RPMI8226 (cell line): ENCODE measurements at places on chromosomes 1 and 21.

DNA sequence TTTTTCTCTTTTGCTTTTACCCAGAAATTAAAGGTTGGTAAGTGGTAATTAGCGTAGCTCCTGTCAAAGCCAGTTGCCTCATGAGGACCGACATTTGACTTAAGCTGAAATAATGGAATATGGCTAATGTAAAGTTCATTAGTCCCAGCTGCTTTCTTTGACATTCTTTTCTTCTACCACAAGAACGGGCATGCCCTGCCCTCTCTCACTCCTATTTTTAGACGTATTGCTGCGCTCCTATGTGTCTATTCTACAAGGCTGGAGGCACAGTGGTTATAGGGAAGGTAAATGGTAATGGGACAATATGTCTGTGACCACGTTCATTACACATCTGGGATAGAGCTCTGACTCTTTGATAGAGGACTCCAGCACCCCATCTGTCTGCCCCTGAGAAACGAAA is 6.8 kb downstream of the CORT start:
- DNase-seq: no peak

GRCh38 chr1:212447478-212447877 is 14.8 kb downstream of the NENF start:
- no peak for DNase-seq

GRCh38 chr1:235930543-235930942 is 63.8 kb upstream of the LYST start:
- DNase-seq: no peak

GRCh38 chr1:37949524-37950152 is 2.8 kb upstream of the INPP5B start:
- DNase-seq: no peak

DNA sequence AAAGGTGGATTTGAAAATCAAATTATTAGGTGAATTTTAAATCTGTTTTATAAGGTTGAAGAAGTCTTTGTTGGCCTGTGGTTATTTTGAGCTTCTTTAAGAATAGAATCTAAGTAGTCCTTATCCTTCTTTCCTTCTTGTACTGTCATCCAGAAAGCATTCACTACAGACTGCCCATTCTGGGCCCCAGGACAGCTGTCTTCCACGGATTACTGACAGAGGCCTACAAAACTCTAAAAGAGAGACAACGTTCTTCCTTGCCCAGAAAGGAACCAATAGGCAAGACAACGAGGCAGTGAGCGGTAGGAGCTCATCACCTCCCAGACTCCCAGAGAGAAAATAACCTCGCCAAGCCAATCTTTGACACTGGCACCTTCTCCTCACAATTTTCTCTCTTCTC is 24.4 kb upstream of the PIGC start:
- no peak for DNase-seq

DNA sequence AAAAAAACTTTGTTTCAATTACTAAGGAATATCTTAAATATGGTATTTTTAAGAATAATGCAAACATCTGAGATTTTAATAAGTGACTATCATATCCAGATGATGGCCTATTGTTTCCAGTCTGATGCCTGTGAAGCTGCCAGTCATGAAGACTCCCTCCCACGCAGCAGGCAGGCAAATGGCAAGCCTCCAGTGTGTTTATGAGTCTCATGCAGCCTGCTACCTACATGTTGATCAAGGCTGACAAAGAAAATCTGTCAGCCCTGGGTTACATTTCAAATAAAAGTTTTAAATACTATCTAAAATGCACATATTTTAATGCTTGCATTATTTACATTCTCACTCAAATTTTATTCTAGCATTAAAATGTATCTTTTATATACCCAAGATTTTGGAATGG is 137.6 kb upstream of the RNPC3 start:
- DNase-seq: no peak

DNA sequence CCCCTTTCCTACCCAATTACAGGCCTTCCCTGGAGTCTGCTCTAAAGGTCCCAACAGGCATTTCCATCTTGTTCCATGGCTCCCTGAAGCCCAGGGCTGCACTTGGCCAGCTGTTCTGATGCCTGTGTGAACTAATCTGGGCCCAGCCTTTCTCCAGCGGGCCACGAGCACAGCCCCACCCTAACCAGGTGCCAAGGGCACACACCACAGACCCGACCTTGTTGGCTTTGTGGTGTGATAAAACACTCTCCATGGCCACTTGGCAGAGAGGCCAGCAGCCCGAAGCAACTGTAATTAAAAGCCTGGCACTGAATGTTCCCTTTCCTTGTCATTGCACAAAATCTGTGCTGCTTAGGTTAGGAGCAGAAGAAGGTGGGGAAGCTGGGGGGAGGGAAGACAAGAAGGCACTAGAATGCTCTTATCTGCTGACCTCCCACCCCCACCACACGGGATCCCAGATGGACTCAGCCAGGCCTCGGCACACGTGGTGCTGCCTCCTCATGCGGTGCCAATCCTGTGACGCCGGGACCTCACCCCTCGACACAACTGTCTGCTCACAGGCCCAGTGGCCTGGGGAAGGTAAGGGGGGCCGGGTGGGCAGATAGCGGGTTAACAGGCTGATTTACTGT is 9.9 kb downstream of the HCRTR1 start:
- no peak for DNase-seq

GRCh38 chr1:230794431-230794830 is 47.2 kb downstream of the CAPN9 start:
- DNase-seq: no peak

DNA sequence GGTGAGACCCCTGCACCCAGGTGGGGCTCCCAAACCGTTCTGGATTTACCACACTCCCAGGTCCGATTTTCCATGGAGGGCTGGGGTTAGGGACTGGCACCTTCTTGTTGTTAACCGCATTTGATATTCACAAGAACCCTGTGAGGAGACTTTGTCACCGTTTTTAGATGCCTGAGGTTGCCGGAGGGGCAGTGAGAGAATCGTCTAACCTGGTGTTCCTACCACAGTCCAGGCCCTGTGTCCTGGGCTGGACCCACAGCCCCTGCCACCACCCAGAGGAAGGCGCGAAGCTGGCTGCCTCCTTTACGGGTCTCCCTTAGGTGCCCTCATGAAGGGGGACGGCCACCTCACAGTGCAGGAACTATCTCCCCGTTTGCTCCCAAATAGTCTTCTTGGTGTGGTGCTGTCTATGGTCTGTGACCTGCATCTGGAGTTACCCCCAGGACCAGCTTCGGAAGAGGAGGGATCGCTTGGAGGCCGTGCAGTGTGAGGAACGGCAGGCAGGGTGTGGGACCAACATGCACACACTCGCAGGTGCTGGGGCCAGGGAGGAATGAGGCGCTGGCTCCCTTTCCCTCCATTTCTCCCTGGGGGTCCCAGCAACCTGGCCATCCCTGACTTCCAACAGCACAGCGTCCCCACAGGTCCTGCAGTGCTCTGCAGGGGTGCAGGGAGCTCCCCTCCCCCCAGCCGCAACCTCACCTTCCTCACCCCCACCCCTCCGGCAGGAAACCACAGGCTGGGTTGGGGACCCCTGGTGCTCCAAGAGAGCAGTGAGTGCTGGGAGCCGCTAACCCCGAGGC is 7.0 kb downstream of the SIM2 start:
- DNase-seq: no peak

DNA sequence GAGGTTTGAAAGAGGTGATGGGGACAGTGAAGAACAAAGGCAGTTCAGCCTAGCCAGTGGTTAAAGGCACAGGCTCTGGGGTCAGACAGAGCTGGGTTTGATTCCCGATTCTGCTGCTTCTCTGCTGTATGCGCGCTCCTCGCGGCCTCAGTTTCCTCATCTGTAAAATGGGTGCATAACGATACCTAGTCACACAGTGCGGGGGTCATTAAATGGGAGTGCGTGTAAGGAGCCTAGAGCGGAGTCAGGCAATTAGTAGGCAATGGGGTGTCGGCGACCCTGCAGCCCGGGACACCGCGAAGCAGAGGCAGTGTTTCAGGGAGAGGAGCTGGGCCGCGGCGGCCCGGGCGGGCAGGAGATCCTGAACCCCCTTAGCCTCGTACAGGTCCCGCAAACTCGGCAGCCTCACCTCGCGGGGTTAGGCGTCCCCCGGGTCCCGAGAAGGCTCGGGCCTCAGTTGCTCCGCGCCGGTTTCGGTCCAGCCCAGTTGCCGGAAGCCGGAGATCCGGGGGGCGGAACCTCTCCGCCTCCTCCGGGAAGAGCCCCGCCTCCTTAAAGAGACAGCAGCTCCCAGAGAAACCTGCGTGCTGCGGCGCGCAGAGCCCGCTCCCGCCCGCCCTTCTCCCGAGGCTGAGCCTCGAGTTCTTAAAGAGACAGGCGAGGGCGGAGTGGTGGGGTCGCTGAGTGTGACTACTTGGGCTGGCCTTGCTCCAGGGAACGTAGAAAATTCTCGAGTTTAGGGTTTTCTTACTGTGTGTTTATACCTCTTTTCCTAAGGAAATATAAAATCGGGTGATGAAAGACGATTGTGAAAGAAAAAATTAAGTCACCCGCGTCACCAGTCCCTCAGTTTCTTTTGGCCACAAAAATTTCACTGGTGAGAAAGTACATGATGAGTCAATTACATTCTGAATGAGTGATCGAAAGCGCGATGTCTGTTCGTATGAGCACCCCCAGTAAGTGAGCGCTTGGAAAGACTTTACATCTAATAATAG is at the start of gene YIPF1:
Gene YIPF1, minus strand, starts transcription at position 494 of the 995 bp plus-strand sequence. CDS start 860 bp downstream, outside the sequence.
- DNase-seq: peak; percentile 95

GRCh38 chr1:56129837-56130236 is 449.5 kb downstream of the PLPP3 start:
- DNase-seq: no peak

- no peak for DNase-seq
These were observed 29.6 kb upstream of the NPPB start for GRCh38 chr1:11888206-11888876.

GRCh38 chr21:33236013-33236686 is 6.4 kb downstream of the IFNAR2 start:
- no peak for DNase-seq

DNA sequence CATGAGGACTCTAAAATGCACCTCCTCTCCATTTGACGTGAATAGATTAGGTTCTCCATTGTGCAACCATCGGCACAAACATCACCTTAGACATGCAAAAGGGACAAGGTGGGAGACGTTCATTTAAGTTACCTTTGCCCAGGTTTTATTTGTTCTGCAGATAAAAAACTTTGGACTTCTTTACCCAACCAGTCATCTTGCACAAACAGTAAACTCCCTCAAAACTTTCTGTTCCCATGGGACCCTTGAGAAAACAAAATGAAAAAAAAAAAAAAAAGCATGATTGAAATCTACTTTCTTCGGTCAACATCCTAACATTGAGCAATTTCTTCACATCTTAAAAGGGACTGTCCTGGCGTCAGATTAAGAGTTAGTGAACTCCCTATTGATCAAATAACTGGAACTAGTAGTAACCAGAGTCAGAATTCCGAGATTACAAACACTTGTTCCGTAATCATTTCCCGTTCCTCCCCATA is 31.4 kb upstream of the PROX1 start:
- DNase-seq: no peak

DNA sequence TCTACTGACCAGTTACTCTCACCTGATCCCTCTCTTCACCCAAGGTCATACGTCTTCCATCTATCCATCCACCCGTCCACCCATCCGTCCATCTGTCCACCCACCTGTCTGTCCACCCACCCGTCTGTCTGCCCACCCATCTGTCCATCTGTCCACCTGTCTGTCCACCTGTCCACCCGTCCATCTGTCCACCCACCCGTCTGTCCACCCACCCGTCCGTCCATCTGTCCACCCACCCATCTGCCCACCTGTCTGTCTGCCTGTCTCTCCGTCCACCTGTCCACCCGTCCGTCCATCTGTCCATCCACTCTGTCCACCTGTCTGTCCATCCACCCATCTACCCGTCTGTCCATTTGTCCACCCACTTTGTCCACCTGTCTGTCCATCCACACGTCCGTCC is 11.8 kb upstream of the KIF26B start:
- DNase-seq: no peak

DNA sequence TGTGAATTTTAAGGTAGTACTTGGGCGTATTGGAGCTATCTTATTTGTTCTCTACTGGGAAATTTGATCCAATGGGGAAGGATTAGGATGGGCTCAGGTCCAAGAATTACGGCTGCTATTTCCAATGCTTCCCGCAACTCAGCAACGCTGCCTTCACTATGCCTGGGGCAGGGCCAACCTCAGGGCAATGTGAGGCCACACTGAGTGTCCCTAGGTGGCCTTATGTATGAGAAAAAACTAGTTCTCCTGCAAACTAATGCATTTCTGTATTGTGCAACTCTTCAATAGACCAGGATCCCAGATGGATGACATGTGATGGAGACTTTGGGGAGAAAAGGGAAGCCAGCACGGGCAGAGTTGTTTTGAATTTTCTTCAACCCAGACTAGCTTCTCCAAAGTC is 168.1 kb downstream of the DUSP10 start:
- DNase-seq: no peak

GRCh38 chr1:230639714-230640209 is 2.5 kb upstream of the COG2 start:
- DNase-seq: no peak

GRCh38 chr1:94979656-94980581 is 53.0 kb upstream of the CNN3 start:
- no peak for DNase-seq

- DNase-seq: no peak
These were observed 32.2 kb upstream of the LGALS8 start for GRCh38 chr1:236491469-236492136.

GRCh38 chr1:7898962-7899361 is 41.7 kb downstream of the TNFRSF9 start:
- no peak for DNase-seq

DNA sequence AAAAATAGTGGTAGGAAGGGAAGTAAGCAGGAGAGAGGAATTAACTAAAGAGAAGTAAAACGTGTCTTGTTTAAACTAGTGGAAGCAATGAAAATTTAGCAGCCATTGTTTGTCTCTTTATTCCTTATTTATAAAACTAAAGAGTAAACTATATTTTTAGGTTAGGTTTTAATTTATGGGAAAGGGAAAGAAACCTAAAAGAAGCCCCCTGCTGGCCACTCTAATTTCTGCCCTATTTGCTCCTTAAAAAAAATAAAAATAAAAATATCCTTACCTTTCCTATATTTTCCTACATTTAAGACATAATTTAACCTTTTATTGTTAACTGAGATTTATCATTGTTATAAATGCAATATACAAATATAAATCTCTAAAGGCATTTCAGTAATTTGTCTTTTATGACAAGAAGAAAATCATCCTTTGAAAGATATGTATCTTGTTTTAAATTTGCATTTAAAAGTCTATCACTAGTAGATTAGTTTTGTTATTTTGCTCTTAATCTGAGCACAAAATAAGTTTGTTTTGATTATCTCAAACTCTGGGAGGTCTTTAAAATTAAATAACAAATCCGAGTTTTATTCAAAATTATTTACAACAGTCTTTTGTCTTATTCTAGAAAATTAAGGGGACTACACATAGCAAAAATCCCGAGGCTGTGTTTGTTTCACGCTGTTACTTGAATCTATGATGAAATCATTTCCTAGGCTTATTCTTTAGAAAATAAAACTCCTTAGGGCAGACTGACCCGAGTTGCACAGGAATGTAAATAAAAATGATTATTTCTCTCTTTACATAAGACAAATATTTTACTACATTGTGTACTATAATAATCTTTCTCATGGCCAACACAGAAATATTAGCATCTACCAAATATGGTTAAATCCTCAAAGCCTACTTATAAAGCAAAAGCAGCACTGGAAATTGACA is 201.7 kb downstream of the NRIP1 start:
- DNase-seq: peak; percentile 28

GRCh38 chr1:187129132-187129531 is 300.4 kb downstream of the PLA2G4A start:
- DNase-seq: no peak
